Activated CD4-positive, alpha-beta T cell treated with anti-CD3 and anti-CD28 coated beads, Interleukin-2, amount 50 U/mL, for 1 hour (primary cell): ENCODE measurements at places on chromosomes 12 and 14.
A peak's percentile ranks its signal among the peaks of the same experiment; 100 is the strongest.

- no peak for DNase-seq
Observed at GRCh38 chr12:74514098-74514872, 23.4 kb upstream of the ATXN7L3B start.

GRCh38 chr14:36579001-36579555 is 3.3 kb downstream of the NKX2-8 start:
- DNase-seq: no peak

GRCh38 chr12:114404926-114405518 is 922 bp downstream of the TBX5 start:
- no peak for DNase-seq

- DNase-seq: no peak
Observed at GRCh38 chr12:44217146-44217883, 381.4 kb downstream of the TMEM117 start.

DNA sequence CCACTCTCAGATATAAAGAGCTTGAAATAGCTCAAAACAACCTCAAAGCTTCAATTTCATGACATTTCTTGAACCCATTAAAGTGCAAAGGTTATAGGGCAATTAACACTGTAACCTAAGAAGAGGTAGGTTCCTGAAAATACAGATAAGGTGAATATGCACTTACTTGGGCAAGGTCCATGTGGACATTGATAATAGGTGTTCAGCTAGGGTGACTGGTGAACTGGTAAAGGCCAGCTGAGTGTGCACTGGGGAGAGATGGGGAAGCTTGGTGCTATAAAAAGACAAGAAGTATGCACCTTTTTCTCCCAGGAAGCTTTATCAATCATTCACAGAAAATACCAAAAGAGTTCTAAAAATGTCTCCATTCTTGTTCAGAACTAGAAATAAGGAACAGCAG is 418.6 kb downstream of the SLC16A7 start:
- no peak for DNase-seq

DNA sequence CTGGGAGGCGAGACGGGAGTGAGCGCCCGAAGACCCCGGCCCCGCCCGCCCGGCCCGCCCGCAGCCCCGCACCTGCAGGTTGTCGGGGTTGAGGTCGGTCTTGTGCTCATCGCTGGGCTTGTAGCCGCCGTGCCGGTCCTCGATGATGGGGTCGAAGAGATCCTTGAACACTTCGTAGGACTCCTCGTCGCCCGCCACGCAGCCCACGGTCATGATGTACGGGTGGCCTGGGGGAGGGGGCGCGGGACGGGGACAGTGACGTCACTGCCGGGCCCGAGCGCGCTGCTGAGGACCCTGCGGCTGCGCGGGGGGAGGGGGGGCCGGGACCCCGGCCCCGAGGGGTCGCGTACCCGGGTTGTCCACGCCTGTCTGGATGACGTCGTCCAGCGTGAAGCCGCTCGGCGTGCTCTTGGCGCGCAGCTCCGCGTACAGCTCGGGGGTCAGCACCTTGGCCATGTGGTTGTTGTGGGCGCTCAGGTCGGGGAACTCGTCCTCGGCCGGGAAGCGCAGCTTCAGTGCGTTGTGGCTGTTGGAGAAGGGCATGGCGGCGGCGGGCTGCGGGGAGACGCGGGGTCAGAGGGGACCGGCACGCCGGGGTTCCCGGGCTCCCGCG is 573 bp downstream of the CKB start:
- DNase-seq: no peak

DNA sequence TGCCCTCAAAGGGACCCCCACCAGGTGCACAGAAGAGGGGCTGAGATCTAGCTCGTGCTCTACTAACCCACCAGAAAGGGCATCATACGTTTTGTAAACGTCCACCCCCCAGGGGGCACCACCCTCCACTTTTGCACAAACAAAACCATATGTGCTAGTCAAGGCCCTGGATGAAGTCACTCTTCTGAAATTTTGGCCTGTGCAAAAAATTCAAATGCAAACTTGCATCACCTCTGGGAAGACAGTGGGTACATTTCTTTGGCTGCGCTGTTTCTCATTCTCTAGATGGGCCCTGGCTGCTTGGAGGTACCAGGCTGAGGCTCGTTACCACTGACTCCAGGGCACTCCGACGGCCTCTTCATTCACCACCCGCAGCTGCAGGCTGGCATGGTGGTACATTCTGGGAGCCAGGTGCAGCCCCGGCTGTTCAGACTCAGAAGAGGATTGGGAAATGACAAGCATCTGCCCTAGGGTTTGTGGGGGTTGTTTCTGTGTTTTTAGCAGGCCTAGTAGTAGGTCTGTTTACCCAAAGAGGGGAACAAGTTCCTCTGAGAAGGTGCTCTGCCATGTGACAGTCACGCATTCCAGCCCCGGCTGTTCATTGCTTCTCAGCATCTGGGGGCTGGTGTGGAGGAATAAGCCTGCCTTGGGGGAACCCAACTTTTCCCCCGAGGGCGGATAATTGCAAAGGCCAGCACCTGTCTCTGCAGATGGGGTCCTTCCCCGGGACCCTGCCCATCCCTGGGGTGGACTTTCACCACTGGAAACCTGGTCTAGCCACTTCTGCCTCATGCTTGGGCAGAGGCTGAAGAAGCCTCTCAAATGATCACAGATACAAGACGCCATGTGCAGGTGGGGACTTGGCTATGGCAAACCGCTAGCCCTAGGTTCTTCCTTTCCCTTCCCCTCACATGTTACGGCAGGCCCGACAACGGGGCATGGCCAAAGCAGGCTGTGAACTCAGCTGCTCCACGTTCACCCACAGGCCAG is 147.6 kb downstream of the DPF3 start:
- DNase-seq: no peak

GRCh38 chr14:44960146-44960545 is 1.6 kb downstream of the KLHL28 start:
- DNase-seq: no peak

DNA sequence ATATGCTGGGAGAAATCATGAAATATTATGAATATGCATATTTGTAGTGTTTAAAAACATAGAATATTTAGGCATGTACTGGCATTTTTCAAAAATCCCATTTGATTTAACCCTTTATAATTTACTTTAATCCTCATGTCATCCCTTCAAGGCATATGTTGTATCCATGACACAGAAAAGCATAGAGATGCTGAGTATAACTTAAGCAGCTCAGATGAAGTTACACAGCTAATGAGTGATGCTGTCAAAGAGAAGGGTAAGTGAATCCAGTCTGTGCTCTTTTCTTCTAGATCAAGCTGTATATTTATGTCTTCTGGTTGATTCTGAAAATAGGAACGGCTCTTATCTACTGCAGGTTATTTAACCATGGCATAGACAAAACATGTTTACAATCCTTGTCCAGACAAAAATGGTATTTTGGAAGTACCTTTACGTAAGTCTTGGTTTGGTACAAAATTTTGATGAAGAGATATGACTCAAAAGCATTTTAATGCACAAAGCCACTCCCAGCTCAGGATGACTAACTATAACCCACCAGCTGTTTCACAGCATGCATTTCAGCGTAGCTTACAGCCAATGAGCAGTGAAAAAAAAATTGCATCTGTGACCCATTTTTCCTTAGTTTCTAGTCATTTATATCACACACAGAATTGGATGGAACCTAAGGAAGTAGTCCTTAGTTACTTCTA is 201.7 kb downstream of the STXBP6 start:
- no peak for DNase-seq

DNA sequence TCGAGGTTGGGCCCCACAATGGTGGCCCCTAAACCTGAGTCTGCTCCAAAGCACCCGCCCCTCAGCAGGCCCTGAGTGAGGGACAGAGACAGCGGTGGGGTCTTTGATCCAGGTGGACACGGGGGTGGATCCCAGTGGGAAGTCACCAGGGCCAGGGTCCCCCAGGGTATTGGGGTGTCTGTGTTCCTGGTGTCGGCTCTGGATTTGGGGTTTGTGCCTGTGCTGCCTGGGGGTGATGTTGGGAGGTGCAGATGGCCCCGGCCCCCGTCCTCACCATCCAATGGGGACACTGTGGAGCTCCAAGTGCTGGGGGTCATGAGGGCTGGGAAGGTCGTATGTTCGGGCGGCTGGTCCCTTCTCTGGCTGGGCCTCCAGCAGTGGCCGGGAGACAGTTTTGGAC is 354.2 kb downstream of the TMEM121 start:
- DNase-seq: no peak

DNA sequence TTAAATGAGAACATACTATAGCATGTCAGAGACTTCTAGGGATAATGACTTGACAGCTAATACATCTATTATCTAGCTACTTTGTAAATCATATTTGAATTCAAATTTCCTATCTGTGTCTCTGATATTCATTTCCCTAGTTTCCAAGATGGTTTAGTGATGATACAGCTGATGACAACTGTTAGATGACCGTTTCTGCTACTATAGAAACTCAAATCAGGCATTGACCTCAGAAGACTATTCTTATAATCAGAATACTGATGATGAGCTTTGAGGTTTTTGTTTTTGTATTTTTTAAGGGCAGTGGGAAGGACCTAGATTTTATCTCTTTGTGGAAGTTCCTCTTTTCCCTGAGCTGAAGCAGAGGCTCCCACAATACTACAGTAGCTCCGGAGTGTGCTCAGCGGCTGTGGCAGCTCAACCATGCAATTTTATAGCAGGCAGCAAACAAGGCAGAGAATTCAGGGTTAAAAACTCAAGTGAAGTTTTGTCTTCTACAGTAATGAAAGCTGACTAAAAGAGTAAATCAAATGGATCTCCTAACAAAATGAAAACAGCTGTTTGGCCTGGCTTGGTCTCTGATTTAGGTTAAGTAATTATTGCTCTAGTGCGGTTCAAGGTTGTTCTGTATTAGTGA is 145.1 kb downstream of the SLC25A21 start:
- DNase-seq: no peak

- DNase-seq: no peak
Observed at GRCh38 chr12:32659908-32660440, 19.1 kb upstream of the DNM1L start.

DNA sequence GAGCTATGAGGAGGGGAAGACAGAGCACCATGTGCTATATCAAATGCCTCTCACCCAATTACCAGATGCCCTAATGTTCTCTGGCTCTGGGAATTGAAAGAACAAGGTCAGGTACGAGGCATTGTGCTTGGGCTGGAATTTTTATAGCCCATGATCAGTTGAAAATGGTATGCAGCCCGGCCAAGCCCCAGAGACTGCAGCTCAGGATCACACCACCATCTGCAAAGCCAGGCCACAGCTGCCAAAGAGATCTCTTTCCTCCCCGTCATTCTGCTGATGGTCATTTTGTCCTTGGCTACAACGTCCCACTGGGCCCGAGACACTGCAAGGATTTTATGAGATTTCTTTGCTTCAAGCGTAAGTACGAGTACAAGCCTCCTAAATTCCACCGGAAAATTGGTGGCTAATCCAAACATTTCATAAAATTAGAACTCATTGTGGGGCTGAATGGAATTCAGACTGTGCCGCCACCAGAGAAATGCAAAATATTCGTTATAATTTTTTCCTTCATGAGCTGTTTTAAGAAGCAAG is 15.1 kb downstream of the NUAK1 start:
- DNase-seq: no peak

GRCh38 chr12:54596526-54596946 is 8.1 kb upstream of the PPP1R1A start:
- peak; percentile 50 for DNase-seq

GRCh38 chr12:108048686-108049085 is 80.4 kb upstream of the WSCD2 start:
- DNase-seq: no peak

DNA sequence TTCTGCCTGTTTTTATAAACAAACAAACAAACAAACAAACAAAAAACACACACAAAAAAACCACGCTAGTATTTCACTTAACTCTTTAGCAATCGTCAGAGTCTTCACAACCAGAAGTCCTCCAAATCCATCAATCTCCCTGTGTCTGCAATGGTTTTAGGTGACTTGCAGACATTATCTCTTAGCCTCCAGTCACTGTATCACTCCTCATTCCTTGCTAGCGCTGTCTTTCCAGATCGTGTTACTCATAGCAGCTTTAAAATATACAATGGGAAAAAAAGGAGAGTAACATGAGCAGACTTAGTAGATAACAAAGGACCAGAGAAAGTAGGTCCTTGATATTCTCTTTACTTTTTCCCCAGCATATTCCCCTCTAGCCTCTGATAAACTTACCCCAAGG is 15.5 kb upstream of the ETNK1 start:
- no peak for DNase-seq
